Ovary (tissue), 10 donors: ENCODE measurements at places on chromosomes 2 and 18.
A peak's percentile ranks its signal among the peaks of the same experiment; 100 is the strongest.

DNA sequence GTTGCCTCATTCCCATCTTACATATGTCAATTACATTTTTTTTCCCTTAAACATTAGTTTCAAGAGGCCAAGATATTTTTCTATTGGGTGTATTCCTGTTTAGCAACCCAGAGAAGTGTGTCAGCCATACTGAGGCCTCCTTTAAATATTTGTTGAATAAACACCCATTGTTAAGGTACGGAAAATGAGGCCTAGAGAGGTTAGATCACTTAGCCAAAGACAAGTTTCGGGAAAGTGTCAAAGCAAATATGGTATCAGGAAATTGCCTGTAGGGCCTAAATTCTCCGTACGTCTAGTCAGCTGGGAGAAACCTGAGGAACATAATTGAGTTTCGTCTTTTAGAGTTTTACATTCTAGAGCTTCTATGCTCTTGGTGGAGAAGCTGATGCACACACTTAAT is 1138.3 kb downstream of the DPP10 start:
- no peak for DNase-seq
- H3K4me1 ChIP-seq, result no peaks in the 10 kb centered on the region

DNA sequence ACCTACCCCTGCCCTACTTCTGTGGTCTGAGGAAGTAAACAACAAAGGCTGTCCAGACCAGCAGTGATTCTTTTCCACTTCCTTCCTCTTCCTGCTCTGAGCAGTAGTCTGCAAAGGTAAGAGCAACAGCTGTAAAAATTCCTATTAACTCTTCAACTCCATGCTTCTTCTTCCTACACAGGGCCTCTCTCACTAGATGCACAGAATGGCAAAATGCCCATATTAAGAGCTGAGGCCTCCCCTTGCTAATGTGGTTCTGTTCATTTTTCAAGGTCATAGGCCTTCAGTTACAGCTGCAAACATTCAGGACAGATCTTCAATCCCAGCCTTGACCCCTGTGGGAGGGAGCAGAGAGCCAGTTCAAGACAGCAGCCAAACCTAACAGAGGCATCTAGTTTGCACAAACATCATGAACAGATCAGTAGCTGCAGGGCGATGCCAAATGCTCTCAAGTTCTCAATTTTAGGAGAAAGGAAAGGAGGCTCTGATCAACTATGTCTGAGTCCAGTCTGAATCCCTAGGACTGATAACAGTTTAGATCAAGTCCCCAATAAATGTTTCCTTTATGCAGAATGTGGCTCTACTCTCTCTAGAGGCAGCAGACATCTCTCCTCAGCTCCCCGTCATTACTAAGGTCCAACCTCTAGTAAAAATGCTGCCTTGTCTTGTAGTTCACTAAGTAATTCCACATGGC is 20.9 kb downstream of the SLC40A1 start:
- H3K4me1 ChIP-seq, result peaks cover 21% of the 10 kb centered on the region
- DNase-seq, result peak; percentile 70
- H3K4me3 ChIP-seq, result no peak overlapping the region
- H3K27me3 ChIP-seq, result no peaks in the 10 kb centered on the region

DNA sequence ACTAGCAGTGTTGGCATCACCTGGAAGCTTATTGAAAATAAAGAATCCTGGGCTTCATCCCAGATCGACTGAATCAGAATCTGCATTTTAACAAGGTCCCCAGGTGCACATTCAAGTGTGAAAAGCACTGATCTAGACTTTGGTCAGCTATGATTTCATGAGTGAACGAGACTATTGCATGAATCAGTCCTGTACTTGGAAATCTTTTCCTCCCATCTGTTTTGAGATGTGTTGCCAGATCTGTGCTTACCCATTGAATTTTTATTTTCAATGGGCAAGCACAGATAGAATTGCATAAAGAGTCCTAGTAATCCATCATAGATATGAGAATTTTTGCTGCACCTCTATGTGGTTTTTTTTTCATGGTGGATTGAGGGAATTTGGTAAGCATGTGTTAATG is 64.0 kb downstream of the PMS1 start:
- no peak overlapping the region for H3K4me3 ChIP-seq
- no peak overlapping the region for H3K27ac ChIP-seq
- no peaks in the 10 kb centered on the region for H3K27me3 ChIP-seq
- peaks cover 2% of the 10 kb centered on the region for H3K4me1 ChIP-seq
- DNase-seq, result no peak

DNA sequence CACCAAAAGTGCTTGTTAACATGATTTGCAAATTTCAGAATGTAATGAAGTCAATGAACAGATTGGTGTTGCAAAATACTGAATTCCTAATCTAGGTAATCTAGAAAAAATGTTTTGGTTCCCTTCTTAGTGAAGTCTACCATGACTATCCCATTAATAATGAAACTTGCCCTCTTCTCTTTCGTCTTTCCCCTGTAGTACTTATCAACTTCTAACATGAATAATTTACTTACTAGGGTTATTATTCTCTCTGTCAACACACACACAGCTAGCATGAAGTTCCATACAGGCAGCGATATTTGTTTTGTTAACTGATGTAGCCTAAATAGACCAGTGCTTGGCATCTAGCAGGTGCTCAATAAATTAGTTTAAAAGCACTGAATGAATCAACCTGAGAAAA is 160.2 kb downstream of the NCK2 start:
- no peak overlapping the region for H3K4me3 ChIP-seq
- H3K27me3 ChIP-seq, result no peaks in the 10 kb centered on the region

DNA sequence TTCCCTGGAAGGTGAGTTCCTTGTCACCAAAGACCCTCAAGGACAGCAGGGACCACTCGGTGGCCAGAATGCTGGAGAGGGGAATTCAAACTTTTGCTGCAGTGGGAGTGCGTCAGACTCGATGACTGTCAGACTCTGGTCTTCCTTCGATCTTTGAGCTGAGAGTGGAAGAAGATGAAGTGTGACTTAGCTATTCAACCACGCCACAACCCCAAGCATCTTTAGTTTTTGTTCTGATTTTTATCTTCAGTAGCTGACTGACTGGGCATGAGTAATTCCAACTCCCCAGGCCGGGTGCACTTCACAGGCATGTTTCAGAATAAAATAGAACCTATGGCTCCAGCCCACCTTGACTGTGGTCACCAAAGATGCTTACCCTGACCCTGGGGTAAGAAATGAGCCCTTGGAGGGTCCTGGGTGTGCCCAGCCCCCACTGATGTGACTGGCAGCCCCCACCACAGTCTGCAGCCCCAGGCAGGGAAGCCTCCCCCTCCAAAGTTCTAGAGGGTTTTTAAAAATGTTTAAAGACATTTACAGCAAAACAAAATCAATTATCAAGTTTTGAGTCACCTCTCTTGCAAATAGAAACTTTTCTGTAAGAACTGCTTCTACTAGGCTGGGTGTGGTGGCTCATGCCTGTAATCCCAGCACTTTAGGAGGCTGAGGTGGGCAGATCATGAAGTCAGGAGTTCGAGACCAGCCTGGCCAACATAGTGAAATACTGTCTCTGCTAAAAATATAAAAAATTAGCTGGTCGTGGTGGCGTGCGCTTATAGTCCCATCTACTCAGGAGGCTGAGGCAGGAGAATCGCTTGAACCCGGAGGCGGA is 24.9 kb upstream of the YWHAQ start:
- DNase-seq, result no peak
- H3K4me3 ChIP-seq, result no peak overlapping the region
- no peak overlapping the region for H3K27ac ChIP-seq
- H3K4me1 ChIP-seq, result peaks cover 8% of the 10 kb centered on the region
- H3K27me3 ChIP-seq, result no peaks in the 10 kb centered on the region
- H3K36me3 ChIP-seq, result no peaks in the 10 kb centered on the region

DNA sequence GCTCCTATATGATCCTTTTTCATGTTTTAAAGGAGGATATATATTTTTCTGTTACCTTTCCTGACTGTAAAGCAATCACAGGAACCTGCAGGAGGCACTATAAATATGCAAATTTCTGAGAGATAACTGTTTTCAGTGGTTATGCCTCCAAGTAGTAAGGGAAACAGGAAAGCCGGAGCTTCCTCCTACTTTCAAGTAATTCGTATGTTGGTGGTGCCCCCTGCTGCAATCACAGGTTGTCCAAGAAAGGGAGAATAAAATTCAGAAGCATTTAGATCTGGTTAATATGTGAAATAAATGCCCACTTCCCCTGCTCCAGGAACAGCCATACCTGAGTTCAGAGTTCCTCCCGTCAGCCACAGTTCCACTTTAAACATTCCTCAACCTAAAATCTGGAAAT is 12.0 kb upstream of the BCL11A start:
- H3K36me3 ChIP-seq, result no peaks in the 10 kb centered on the region
- H3K27ac ChIP-seq, result no peak overlapping the region
- DNase-seq, result no peak
- no peaks in the 10 kb centered on the region for H3K27me3 ChIP-seq
- H3K4me1 ChIP-seq, result peaks cover 2% of the 10 kb centered on the region

DNA sequence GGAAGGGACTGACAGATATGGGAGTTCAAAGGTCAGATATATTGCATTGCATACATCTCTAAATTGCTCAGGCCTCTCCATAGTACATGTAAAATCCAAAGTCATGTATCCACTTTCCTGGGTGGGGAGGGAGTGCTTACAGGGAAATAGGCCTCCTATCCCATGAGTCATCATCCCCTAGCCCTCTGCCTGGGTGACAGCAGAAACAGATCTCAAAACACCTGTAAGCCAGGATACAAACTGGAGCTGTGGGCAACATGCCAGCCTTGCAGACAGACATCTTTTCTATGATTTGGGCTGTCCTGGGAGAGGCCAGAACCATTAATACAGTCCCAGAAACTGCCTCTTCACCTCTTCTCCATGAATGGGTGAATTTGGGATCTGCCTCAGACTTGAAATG is 4.8 kb downstream of the ALK start:
- DNase-seq, result no peak
- H3K4me1 ChIP-seq, result peaks cover 15% of the 10 kb centered on the region
- no peaks in the 10 kb centered on the region for H3K36me3 ChIP-seq
- H3K4me3 ChIP-seq, result no peak overlapping the region
- H3K27ac ChIP-seq, result no peak overlapping the region
- no peaks in the 10 kb centered on the region for H3K27me3 ChIP-seq

GRCh38 chr2:113891265-113891959 is 1.5 kb downstream of the ACTR3 start:
- H3K27me3 ChIP-seq, result no peaks in the 10 kb centered on the region
- H3K36me3 ChIP-seq, result no peaks in the 10 kb centered on the region
- peak overlapping the region; percentile 76 for H3K4me3 ChIP-seq
- no peak for DNase-seq
- H3K4me1 ChIP-seq, result peaks cover 2% of the 10 kb centered on the region

- peaks cover 3% of the 10 kb centered on the region for H3K4me1 ChIP-seq
- H3K36me3 ChIP-seq, result no peaks in the 10 kb centered on the region
- no peak overlapping the region for H3K4me3 ChIP-seq
- H3K27ac ChIP-seq, result no peak overlapping the region
- H3K27me3 ChIP-seq, result no peaks in the 10 kb centered on the region
- DNase-seq, result no peak
Observed at GRCh38 chr2:68176657-68177056, 19.0 kb downstream of the PNO1 start.

- H3K27ac ChIP-seq, result no peak overlapping the region
- no peaks in the 10 kb centered on the region for H3K4me1 ChIP-seq
- H3K4me3 ChIP-seq, result no peak overlapping the region
- no peaks in the 10 kb centered on the region for H3K36me3 ChIP-seq
- DNase-seq, result no peak
- no peaks in the 10 kb centered on the region for H3K27me3 ChIP-seq
Observed at GRCh38 chr2:181785691-181786344, 105.5 kb upstream of the NEUROD1 start.

- DNase-seq, result no peak
- no peak overlapping the region for H3K27ac ChIP-seq
- H3K36me3 ChIP-seq, result no peaks in the 10 kb centered on the region
Observed at GRCh38 chr2:54107903-54108615, 7.4 kb upstream of the ACYP2 start.
